ENCODE measurements at places on chromosomes 4 and X.

DNA sequence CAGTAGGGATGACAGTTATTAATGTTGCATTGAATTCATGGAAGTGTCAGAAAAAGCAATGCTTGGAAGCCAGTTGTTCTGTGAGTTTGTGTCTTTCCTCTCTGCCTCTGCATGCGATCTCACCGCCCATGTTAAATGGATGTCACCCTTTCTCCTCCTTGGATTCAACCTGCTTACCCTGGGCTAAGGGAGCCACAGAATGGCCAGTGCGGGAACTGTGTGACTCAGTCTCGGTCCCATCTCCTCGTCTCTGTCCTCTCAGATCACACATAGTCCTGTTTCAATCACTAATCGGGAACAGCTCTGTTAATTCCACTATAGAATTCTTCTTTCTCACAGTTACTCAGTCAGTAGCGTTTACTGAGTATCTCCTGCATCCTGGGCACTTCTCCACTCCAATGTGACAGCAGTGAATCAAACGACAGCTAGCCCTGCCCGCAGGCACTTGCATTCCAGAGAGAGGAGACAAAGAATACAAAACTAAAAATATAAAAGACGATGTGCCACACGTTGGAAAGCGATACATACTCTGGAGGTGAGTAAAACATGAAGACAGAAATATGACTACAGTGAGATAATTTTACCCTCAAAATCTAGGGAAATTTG lies 53.6 kb upstream of the TLR3 start:
- no peak for DNase-seq

- DNase-seq, result no peak
These were observed 310.0 kb upstream of the AADAT start for GRCh38 chr4:170399581-170400293.

- no peak for DNase-seq
These were observed 27.0 kb downstream of the ARHGEF9 start for GRCh38 chrX:63758011-63758410.

DNA sequence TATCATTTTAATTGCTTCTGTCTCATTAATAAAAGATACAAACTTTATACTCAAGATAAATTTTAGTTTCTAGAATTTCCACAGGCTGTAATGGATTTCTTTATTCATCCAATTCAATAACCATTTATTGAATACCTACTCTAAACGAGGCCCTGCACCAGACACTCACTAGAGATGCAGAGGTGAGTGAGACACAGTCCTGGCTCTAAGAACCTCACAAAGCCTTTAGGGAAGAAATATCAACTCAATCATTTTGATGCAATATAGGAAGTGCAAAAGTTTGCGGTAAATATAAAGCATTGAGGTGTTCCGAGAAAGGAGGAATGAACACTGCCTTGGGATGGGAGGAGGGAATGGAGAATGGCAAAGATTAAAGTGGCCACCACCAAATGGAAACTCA lies 81.6 kb upstream of the SH3RF1 start:
- DNase-seq, result no peak

DNA sequence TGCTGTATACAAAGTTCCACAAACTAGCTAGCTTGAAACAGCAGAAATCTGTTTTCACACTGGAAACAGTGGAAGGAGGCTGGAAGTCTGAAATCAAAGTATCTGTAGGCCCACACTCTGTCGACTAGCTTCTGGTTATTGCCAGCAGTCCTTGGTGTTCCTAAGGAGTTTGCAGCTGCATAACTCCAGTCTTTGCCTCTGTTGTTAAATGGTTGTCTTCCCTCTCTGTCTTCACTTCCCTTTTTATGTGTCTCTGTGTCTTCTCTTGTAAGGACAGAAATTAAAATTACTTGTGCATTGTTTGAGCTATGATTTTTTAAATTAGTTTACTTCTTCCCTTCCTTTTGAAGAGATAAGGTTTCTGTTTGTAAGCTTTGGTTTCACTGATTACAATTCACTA lies 8.2 kb downstream of the MTHFD2L start:
- DNase-seq, result no peak

GRCh38 chrX:20729416-20729815 lies 462.7 kb upstream of the RPS6KA3 start:
- DNase-seq, result no peak

GRCh38 chr4:171588051-171588545 lies 225.1 kb upstream of the GALNTL6 start:
- DNase-seq, result no peak

- no peak for DNase-seq
These were observed 12.3 kb upstream of the DDX53 start for GRCh38 chrX:22987452-22987851.

- no peak for DNase-seq
These were observed 124.2 kb downstream of the REELD1 start for GRCh38 chr4:146338512-146338911.

GRCh38 chrX:21905313-21905712 lies 35.2 kb upstream of the SMS start:
- no peak for DNase-seq

DNA sequence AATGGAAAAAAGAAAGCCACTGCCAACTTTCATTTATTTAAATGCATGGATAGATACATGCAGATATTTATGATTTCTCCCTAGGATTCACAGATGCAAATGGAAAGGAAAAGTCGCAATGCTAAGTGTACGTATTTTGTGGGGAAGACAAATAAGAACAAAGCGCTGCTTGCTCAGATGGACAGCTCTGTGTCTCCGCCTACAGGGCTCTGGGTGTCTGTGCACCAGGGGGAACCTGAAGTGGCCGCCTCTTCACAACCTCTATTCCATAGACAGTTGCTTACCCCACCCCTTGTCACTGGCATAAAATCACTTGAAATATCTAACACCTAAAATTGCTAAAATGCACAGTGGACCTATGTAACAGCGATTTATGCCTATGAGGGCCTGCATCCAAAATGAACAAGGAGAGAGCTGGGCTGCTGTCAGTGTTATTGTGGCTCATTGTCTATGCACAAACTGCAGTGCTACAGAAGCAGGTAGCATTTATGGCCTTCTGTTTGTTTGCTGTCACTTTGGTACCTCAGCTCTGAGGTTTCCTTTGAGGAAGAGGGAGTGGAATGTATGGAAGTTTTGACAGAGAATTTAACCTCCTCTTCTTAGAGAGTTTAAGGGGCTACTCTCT lies 58.6 kb upstream of the PAGE1 start:
- no peak for DNase-seq

- no peak for DNase-seq
These were observed 109.4 kb downstream of the GPR143 start for GRCh38 chrX:9656277-9656676.

GRCh38 chr4:111954550-111954949 lies 190.7 kb upstream of the FAM241A start:
- DNase-seq, result no peak

DNA sequence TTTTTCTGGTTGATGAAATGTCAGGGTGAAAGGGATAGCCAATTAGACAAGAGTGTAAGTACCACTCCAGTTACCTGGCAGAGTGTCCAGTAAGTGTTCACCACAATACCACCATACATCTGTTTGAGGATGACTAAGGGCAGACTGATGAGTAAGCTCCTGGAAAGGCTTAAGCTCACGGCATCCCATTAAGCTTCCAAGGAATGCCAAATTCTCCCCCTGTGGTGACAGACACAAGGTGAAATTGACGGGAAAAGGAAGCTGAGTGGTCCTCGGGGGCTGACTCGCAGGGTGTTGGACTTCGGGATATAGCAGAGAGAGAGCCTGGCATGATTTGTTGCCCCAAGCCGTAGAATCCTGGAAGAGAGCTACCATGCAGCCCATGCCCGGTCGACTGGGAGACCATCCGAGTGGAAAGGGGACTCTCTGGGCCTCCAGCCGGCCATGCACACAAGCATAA lies 7.6 kb upstream of the BST1 start:
- no peak for DNase-seq

- no peak for DNase-seq
These were observed 24.4 kb upstream of the FAM47B start for GRCh38 chrX:34918091-34918736.

GRCh38 chr4:107561481-107561880 lies 158.6 kb downstream of the PAPSS1 start:
- no peak for DNase-seq

GRCh38 chr4:2961811-2962441 lies 1.3 kb downstream of the NOP14 start:
- DNase-seq, result no peak

- no peak for DNase-seq
These were observed 10.7 kb upstream of the S100P start for GRCh38 chr4:6682862-6683590.

DNA sequence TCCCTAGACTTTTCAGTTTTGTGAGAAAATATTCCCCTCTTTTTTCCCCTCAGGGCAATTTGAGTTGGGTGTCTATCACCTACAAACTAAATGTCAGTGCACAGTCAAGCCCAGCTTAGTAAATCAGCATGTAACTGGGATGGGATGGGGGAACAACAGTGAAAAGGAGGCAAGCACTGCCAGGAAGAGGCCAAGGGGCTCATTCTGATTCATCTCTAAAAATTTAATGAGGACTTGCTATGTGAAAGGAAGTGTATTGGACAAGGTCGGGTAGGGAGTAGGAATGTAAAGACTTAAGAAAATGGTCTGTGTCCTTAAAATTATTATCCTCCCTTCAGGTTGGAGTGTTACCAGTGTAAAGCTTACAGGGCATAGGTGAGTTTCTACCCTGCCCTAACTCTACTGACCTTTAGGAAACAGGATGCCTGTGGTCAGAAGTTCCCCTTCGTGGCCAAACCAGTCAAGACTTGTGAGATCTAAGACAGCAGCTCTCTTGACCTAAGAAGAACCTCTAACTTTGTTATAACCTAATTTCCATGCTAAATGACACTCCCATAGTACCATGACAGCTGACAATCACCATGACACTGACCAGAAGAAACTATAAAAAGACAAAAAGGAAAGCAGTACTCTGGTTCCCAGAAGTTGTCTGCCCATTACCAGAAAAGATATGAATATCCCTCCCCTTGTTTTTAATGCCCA lies 194.4 kb upstream of the LDB2 start:
- no peak for DNase-seq

GRCh38 chr4:1099270-1099669 lies 14.1 kb downstream of the RNF212 start:
- DNase-seq, result no peak

DNA sequence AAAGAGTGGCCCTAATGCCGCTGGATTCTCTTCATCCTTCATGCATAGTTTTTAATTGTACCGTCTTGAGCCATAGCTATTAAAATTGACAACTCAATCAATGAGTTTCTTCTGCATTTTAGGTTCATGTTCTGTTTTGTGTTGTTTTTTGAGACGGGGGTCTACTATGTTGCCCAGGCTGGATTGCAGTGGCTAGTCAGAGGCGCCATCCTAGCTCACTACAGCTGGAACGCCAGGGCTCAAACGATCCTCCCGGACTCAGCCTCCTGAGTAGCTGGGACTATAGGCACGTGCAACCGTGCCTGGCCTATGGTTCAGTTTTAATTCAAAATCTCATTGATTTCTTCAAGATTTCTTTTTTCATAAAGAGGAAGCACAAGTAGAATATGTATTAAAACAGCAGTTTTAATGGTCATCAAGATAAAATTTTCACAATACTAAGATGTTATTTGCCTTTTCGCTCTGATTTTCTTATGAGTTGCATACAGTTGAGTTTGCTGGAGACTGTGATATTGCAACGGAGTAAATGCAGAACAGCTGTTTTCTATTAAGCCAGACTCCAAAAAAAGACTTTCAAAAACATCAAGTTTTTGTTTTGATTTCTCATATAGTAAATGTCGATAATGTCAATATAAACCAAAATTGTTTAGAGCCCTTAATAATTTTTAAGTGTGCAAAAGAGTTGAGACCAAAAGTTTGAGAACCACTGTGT lies 1.1 kb upstream of the STX18 start:
- no peak for DNase-seq

GRCh38 chr4:123505095-123506010 lies 108.8 kb downstream of the SPRY1 start:
- no peak for DNase-seq

DNA sequence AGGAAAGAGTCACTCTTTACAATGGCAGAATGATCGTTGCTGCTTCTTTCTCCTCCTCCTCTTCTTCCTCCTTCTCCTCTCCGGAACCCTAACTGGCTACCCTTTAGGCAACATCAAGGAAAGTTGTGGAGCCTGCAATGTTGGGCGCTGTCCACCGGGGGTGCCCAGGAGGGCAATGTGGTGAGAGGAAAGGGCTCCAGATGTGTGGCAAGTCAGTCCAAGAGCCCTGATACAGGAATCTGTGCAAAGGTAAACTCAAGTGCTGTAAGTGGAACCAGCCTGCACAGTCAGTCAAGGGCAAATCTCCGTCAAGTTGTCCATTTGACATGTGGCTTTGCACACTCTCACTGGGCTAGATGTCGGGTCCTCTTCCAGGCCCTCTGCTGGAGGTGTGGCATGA lies 2.8 kb downstream of the RTL5 start:
- DNase-seq, result no peak

- no peak for DNase-seq
These were observed 35.1 kb downstream of the TEC start for GRCh38 chr4:48234575-48234974.

DNA sequence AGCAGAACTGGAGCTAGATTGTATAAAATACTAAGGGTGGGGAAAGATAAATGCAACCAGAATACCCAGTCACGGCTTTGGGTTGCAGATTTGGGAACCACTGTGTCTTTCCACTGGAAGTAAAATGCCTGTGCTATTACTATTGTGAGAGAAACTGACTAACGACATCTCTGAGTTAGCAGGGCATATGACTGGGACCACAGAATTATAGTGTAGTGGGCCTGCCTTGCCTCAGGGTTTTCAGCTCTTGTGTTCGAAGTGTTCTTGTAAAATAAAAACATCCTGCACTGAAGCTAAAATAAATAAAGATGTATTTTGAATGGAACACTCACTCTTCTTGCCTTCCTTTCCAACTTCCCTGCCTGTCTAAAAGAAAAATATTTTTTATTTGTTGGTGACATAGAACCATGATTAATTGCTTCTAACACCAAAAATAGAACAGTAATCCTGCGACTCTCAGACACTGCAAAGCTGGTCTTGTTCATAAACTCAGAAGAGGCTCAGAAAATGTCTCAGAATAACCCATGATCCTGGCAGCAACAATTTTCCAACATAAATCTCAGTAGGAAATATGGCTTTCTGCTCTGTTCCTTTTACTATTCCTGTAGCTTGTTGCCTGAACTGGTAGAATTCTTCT lies 104.2 kb downstream of the FAM47B start:
- no peak for DNase-seq

DNA sequence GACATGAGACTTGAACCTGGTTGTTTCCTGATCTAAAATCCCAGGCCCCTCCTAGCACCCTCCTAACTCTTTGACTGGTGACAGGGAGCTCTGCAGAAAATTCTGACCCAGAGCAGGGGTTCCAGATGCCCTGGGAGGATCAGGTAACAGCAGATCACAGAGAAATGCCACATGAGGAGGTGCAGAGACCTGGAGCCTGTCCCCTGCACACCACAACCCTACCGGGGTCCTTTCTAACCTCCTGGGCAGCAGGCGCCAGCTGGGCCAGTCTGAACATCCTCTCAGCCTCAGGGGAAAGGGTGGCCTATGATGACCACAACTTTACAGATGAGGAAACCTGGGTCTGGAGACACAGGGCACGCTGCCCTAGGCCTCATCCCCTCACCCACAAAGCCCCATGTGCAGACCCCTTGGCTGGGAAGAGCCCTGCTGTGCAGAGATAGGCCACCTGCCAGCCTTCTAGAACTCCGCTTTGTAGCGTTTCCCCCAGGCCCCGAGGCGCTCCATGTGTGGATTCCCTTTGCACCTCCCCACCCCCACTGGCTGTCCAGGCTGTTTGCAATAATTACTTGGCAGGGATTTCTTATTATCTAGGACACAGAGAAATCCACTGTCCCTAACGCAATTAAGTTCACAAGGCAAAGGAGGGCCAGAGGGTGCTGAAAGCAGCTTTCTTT lies 36.5 kb downstream of the WDR1 start:
- DNase-seq, result no peak

- DNase-seq, result no peak
These were observed 56.7 kb upstream of the ENPP6 start for GRCh38 chr4:184274286-184274951.

GRCh38 chr4:5921981-5922380 lies 29.1 kb upstream of the CRMP1 start:
- DNase-seq, result no peak
